ENCODE measurements at places on chromosomes 7 and 10.

DNA sequence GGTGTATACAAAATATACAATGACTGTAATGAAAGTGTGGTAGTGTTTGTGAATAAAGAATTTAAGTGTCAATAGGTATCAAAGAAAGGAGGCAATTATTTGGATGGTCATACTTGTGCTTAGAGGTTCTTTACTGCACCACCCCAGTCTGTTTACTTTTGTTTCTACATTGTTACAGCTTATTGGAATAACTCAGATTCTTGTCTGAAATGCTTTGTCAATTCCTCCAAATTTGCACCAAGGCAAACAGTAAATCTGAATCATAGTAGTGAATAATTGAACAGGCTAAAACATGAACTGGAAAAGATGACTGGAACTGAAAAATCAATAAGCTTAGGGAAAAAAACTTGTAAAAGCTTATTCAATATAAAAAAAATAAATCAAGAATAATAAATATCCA lies 319.2 kb downstream of the EXOC4 start:
- no peak for DNase-seq

GRCh38 chr10:79004311-79004710 lies 64.5 kb upstream of the ZMIZ1 start:
- DNase-seq: no peak

GRCh38 chr10:88131511-88132139 lies 268.2 kb downstream of the PTEN start:
- no peak for DNase-seq

GRCh38 chr10:123301077-123301857 lies 147.1 kb downstream of the BUB3 start:
- DNase-seq: no peak

DNA sequence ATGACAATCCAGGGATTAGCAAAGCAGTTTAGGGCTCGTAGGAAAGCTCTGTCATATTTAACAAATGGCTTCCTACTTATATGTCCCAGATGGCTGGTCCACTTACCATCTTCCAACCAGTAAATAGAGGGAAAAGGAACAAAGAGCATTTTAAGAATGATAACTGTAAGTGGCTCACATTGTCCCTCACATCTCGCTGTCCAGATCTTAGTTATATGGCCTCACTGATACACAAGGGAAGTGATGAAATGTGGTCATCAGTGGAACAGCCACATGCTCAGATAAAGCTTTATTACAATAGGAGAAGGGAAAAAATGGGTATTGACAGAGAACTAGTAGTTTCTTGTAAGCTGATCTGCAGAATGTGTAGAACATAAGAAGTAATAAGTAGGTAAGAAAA lies 35.8 kb downstream of the IQUB start:
- DNase-seq: no peak

DNA sequence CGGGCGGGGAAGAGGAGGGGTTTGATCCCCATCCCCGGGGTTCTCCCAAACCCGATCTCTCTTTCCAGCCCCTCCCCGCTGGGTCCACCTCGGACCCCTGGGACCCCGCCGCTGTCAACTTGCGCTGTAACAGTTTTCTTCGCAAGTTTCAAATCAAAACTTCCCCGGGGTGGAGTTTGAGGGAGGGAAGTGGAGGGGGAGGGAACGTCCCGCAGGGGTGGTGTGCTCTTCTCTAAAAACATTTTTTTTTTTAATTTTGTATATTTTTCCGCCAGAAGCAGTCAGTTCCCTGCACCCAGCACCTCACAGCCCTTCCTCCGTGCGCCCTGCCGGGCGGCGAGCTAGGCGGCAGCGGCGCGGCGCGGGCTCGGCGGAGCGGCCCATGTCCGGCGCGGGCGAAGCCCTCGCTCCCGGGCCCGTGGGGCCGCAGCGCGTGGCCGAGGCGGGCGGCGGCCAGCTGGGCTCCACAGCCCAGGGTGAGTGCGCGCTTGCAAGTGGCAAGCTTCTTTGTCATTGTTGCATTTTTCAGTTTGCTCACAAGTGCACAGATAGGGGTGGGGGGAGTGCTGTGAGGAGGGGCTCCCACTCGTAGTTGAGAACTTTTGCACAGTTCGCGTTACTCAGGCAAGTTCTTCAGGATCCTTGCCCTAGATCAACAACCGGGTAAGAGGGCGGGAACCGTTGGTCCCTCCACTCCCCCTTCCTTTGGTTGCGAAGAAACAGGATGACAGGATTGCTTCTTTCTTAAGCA lies 933 bp downstream of the MDFIC start:
- DNase-seq: peak; percentile 37

DNA sequence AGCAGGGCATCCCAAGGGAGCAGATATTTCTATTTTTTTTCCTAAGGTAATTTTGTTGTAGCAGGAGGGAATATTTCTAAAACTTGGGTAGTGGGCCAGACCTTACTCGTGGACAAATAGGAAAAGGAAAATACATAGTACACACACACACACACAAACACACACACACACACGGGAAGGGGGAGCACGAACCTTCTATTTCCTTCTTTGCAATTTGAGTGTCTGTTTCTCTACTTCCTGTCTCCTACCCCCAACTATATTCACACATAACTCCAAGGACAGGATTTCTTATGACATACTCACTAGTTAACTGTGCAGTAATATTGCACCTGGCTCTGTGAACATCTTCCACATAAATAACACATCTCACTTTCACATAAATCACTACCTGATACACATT lies 4.4 kb downstream of the LDB1 start:
- DNase-seq: no peak

GRCh38 chr10:8070440-8070839 lies 16.0 kb downstream of the GATA3 start:
- DNase-seq: no peak

DNA sequence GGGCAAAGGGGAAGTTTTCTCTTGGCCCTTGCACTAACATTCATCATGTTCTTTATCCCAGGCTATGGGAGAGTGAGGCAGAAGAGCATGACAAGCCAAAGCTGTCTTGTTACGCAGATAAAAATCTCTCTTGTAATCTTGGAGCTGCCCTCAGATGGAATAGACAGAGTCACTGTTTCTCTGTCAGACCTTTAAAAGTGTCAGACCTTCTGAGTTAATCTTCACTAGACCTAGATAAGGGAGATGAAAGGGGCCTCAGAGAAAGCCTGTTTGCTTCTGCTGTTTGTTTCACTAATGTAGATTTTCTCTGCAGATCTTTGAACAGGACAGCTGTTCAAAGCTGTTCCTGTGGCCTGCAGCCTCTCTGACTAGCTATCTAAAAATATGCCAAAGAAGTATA lies 112.9 kb downstream of the KIF20B start:
- no peak for DNase-seq

DNA sequence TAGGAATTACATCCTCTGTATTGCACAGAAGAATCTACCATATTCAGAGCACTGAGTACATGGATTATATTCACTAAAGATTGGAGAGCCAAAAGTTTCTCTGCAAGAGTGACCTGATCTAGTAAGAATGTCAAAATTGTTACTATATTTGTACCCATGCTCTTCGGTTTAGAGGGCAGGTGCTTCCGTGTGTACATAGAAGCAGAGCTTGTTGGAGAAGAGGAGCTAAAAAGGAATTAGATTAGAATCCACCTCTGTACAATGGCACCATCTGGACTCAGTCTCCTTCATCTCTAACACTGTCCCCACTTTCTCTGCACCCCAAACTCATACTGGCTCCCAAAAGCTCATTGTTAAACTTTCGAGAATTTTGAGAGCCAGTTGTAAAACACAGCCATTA lies 8.3 kb downstream of the CALD1 start:
- no peak for DNase-seq

GRCh38 chr10:98226508-98227144 lies 41.4 kb downstream of the LOXL4 start:
- DNase-seq: no peak

- no peak for DNase-seq
Observed at GRCh38 chr7:1314908-1315450, 82.3 kb downstream of the UNCX start.

DNA sequence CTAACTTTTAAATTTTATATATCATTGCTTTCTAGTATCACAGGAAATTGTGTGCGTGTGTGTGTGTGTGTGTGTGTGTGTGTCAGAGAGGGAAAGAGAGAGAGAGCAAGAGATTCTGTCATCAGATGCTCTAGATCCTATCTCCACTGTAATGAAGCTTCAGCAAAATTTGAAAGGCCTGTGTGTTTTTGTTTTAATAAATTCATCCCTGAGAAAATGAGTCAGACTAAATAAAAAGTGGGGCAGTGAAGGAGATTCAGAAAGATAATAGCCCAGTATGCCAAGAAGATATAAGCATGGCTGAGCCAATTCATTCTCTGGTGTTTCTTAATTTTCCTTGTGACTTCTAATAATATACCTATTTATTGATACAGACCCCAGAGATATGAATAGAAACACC lies 184.2 kb upstream of the TMEM196 start:
- no peak for DNase-seq

- no peak for DNase-seq
Observed at GRCh38 chr7:100675105-100675451, 1.5 kb downstream of the GNB2 start.

DNA sequence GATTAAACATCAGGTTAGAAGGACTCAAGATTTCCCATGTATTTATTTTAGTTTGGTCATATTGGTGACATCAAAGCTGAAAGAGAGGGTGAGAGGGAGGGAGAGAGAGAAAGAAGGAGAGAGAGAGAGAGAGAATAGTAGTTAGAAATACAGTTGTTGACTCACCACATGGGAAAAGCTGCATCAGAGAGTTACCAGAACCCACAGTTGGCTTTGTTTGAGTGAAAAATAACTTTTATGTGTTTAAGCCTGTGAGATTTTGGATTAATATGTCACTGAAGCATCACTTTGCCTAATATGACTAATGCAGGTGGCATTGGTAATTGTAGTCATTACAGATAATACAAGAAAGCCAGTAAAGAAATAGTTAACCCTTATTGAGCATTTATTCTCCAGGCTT lies 303.9 kb downstream of the REEP3 start:
- DNase-seq: no peak

GRCh38 chr7:134777470-134777869 lies 2.0 kb upstream of the CALD1 start:
- DNase-seq: no peak

DNA sequence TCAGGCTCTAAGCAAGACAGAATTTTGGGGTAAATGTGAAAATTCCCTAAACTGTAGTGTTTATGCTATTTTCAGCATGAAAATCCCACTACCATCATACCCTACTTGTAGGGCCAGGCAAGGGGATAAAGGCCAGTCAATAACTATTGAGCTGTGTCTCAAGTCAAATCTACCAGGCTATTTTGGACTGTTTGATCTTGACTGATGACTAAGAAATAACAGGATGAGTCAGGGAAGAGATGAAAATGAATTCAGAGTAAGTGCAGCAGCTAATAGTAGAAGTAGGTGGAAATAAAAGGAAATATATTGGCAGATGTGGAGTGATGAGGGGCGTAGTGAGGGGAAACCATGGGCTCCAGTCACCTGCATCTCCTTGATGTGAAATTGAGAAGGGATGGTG lies 225.8 kb upstream of the PHYHIPL start:
- no peak for DNase-seq

GRCh38 chr10:132117146-132117545 lies 51.4 kb downstream of the JAKMIP3 start:
- no peak for DNase-seq

GRCh38 chr7:158072991-158073730 lies 514.5 kb downstream of the PTPRN2 start:
- DNase-seq: no peak

DNA sequence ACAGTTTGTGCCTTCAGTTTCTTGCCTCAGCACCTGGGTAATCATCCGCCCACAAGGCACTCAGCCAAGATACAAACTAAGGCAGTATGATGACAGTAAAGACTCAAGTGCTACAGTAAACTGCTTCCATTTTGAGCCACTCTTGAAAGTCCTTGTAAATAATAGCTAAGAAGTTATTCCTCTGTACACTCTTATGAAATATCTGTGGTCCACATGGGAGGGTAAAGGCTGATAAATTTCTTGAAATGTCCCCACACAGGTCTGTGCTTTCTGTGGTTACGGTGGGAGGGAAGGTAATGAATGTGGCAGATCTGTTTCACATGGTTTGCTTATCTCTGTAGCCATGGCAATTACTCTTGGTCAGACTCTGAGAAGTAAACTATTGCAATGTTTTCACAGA lies 551.0 kb upstream of the ZWINT start:
- DNase-seq: no peak

DNA sequence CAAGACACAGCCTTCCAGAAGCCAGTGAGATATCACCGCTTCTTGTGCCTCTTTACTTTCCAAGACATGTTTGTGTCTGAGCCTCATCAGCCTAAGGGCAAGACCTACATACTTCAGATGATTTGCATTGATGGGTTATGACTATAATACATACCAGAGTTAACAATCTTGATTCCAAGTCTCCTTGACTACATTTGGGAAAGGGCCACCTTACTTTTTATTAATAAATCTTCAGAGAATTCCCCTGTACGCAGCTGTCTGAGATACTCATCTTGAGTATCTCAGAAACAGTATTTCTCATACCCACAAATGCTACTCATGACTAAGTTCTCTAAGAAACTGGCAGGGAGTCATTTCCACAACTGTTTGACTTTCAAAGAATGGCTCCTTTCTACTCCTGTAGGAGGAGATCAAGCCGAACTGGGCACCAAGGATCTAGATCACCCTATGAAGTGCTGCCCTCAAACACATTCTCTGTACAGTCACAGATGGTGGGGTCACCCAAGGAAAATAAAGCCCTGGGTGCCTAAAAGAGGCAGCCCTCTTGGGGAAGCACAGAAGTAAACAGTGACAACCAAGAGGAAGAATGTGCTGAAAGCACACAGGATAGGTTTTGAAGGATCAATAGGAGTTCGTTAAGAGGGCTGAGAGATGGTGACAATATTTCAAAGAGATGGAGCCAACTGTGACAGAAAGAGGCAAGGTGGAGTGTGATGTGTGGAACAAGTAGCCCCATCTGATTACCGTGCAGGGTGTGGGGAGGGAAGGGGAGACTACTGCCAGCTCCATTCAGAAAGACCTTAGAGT lies 138.9 kb downstream of the JAZF1 start:
- no peak for DNase-seq

GRCh38 chr7:28750981-28751380 lies 207.1 kb downstream of the TRIL start:
- DNase-seq: no peak

- no peak for DNase-seq
Observed at GRCh38 chr10:42830237-42830636, 47.6 kb downstream of the BMS1 start.

DNA sequence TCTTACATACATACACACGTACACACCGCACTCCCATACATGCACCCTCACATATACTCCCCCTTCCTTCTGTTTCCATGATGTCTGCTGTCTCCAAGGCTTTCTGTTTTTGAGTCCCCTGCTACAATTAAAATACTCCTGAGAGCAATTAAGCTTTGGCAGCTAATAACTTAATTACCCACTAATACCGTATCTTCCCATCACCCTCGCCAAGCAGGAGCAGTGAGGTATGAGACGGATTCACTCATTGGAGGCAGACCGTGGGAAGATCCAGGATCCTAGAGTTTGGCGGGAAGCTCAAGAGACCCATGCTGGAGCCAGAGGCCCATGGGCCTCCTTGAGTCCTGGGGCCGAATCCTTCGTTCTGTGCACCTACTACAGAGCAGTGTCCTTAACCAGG lies 1.7 kb upstream of the CALN1 start:
- DNase-seq: no peak

DNA sequence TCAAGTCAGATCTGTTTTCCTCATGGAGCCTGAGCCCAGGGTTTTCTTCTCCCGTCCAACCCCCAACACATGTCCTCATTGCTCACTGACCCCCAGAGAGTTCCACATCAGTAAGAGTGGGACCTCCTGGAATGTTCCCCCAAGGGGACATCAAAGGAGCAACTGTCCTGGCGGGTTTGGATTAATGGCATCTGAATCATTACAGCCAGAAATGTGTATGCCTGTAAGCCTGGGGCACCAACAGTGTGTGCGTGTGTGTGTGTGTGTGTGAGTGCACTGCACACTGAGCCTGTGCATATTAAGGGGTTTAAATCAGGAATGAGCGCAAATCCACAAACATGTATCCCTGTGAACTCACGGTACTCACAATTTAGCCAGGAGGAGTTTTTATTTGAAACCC lies 222.3 kb downstream of the PLXNA4 start:
- DNase-seq: no peak

Data from hematopoietic multipotent progenitor cell (in vitro differentiated cells).